ENCODE measurements at places on chromosomes 2 and 18. TPM values are rescaled to one million over a fixed set of nuclear protein-coding genes. Genes with fewer than 3 reads are reported as not detected.

Gene KLHL41
- 0.29 TPM for polyA plus RNA-seq

Gene SERPINB10
- not detected for polyA plus RNA-seq

Gene POTEI
- polyA plus RNA-seq = not detected

Gene KCTD1
- polyA plus RNA-seq = 27.6 TPM

Gene SLC11A1
- polyA plus RNA-seq = 1.7 TPM

Gene KIF1A
- polyA plus RNA-seq = 574 TPM

Gene TDRD15
- polyA plus RNA-seq = not detected

Gene GPBAR1
- 0.39 TPM for polyA plus RNA-seq

Gene RAX
- polyA plus RNA-seq = 0.24 TPM

Gene DCC
- polyA plus RNA-seq = 0.36 TPM

Gene HOXD3
- 1.2 TPM for polyA plus RNA-seq

Gene B3GNT7
- 3.4 TPM for polyA plus RNA-seq

Gene TEKT4
- polyA plus RNA-seq = not detected

Gene CDKL4
- polyA plus RNA-seq = not detected

Gene NXPH2
- not detected for polyA plus RNA-seq

Gene RBM44
- polyA plus RNA-seq = not detected

Gene LINC00305
- polyA plus RNA-seq = not detected

Gene EFR3B
- polyA plus RNA-seq = 23.8 TPM

Gene CAPN13
- polyA plus RNA-seq = 1.7 TPM

Gene CDK15
- polyA plus RNA-seq = not detected

Gene NEB
- 8.4 TPM for polyA plus RNA-seq

Gene UGT1A5
- polyA plus RNA-seq = not detected

Gene C1GALT1C1L
- not detected for polyA plus RNA-seq

Gene PTPN4
- polyA plus RNA-seq = 4.4 TPM

Gene FIGLA
- polyA plus RNA-seq = not detected

Gene RGPD4
- not detected for polyA plus RNA-seq
